ENCODE measurements at places on chromosomes 3 and 15. TPM values are rescaled to one million over a fixed set of nuclear protein-coding genes. Genes with fewer than 3 reads are reported as not detected.

UPK1B gene
- not detected for total RNA-seq

MKRN2 gene
- total RNA-seq = 19.0 TPM

TAGLN3 gene
- 0.28 TPM for total RNA-seq

FAIM gene
- total RNA-seq = 1.6 TPM

GRCh38 chr3:38634111-38634510 lies 15.4 kb downstream of the SCN5A start:
- no peak overlapping the region for H3K27ac ChIP-seq
- H3K27me3 ChIP-seq = no peaks in the 10 kb centered on the region
- no peak overlapping the region for H3K4me3 ChIP-seq
- H3K4me1 ChIP-seq = no peaks in the 10 kb centered on the region
- DNase-seq = no peak
- H3K36me3 ChIP-seq = no peaks in the 10 kb centered on the region

SLC12A1 gene
- not detected for total RNA-seq
